KBM-7 (cell line): ENCODE measurements at places on chromosomes 5 and 9.

DNA sequence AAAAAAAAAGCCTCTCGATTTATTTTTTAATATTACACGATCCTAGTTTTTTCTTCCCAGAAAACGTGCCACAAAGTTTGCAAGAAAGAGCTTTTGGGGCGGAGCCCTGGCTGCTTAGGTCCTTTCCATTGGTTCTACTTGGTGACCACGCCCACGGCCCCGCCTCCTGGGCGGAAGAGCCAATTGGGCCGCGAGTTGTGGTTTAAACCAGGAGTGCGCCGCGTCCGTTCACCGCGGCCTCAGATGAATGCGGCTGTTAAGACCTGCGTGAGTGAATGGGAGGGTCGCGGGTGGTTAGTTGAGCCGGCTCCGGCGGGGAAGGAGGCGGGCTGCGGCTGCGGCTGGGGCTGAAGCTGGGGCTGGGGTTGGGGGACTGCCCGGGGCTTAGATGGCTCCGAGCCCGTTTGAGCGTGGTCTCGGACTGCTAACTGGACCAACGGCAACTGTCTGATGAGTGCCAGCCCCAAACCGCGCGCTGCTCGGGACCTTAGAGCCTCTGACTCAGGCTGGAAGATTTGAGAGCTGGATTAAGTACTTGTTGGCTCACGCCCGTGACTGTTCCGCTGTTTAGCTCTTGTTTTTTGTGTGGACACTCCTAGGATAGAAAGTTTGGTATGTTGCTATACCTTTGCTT lies at the start of gene PTTG1:
Gene PTTG1 (plus strand): TSS at position 231 of the 634 bp plus-strand sequence. CDS start 458 bp downstream, outside the sequence.
- peak; percentile 96 for DNase-seq

GRCh38 chr5:107578051-107578635 lies 92.6 kb downstream of the EFNA5 start:
- DNase-seq: no peak

- peak; percentile 42 for DNase-seq
Observed at GRCh38 chr5:59007460-59008063, 424.7 kb downstream of the RAB3C start.

- DNase-seq: no peak
Observed at GRCh38 chr5:173802670-173803165, 85.4 kb upstream of the CPEB4 start.

- DNase-seq: no peak
Observed at GRCh38 chr9:69555802-69556201, 116.4 kb downstream of the APBA1 start.

DNA sequence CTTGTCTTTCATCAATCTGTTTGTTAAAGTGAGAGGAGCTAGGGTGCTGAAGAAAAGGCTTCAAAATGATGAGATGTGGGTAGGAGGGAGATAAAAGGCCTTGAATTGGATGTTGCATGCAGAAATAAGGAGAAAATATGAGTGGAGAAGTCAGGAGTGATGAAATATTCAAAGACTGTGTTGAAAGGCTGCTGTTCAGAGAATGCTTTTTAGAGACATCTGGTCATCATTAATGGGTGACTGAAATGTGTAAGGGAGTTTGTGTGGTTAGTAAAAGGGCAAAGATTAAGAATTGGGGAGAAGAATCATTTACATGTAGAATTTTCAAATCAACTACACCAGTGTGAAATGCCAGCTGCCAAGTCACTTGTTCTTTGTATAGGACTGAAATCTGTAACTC lies 383.9 kb downstream of the MAT2B start:
- DNase-seq: no peak

DNA sequence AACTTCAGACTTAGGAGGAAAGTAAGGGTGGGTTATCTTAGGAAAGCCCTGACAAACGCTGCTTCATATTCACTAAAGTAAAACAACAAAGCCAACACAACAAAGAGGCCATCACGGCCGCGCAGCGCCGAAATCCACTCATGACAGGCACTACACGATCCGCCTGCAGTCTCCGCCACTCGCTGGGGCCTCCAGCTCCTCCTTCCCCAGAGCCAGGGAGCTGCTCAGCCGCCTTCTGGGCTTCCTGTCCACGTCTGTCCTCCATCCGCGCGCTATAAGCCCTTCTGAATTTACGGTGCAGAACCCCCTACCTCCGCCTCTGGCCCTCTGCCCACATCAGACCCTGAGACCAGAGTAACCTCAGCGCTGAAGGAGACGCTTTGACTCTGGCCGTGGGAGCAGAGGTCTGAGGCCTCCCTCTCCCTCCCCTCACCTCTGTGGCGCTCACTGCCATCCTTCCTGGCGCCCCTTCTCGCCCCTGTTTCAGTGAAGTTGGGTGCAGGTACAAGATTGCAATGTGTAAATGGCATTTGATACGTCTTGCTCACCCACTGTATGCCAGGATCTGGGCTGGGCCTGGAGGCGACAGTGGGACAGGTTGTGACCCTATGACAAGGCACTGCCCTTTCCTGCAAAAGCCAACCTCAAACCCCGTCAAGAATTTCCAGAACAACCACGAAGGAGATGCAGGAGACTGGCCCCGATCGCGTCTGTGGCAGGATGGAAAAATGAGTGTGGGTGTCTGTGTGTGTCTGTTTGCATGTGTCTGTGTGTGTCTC lies 74.9 kb upstream of the PHYKPL start:
- DNase-seq: no peak
